Fibroblast of skin of scalp (primary cell): ENCODE measurements at places on chromosomes 11 and 22.
A peak's percentile ranks its signal among the peaks of the same experiment; 100 is the strongest.

GRCh38 chr11:74672956-74673692, 58.1 kb downstream of the CHRDL2 start:
- DNase-seq: peak; percentile 98

DNA sequence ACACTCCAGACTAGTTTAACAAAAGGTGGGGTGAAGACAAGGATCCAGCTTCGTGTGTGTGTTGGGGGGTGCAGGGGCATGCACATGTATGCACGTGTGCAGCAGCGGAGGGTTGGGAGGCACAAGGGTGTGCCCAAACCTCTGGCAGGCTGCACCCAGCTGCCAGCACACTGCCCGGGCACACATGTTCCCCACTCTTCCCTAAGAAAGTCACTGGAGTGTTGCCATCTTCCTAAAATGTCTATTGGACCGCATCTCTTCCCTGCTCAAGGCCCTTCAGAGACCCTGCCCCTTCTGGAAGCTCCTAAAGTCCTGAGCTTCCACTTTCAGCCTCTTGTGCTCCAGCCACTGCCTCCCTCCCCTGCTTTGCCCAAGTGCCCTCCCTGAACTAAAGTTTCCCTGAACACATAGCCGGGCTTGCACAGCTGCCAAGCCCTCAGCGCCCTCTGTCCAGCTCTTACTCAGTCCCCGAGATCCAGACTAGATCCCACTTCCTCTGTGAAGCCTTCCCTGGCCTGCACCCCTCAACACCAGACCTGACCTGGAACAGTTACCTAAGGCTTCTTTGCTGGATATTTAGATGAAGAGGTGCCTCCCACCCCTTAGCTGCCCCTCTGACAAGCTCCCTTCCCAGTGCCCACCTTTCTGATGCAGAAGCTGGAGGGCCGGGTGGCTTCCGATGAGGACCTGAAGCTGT, 6.0 kb downstream of the CFL1 start:
- DNase-seq: no peak

- DNase-seq: no peak
Observed at GRCh38 chr11:95466416-95466815, 235.4 kb upstream of the SESN3 start.

DNA sequence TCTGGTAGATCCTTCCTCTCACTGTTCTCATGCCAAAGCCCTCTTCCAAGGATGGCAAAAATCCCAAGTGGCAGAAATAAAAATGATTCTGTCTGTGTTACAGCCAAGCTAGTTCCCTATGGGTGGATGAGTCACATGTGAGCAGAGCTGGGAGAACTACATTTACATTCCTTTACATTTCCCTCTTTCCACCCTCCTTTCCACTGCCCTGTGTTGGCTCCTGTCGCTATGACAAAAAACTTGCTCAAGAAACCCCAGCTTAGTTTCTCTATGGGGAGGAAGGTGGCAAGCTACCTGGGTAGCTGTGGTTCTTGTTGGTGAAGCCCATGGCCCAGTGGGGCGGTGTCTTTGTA, 10.2 kb upstream of the DDB2 start:
- peak; percentile 92 for DNase-seq

DNA sequence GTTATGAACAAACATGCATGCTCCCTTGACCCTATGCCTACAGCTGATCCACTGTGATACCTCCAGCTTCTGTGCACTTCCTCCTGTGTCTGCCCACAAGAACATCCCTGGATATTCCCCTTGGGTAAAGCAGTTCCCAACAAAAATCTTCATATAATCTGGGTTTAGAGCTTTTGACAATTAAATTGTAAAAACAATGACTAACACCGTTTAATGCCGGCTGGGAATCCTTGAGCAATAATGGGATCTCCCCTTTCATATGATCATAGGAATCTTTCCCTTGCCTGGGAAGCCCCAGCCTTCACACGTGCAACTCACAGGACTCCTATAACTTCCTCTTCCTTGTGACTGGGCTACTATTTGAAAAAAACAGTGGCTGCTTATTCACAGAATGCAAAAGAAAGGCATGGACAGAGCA, 6.3 kb upstream of the ZC3H12C start:
- peak; percentile 61 for DNase-seq

- DNase-seq: no peak
Observed at GRCh38 chr22:17797721-17798559, 23.7 kb upstream of the BID start.

DNA sequence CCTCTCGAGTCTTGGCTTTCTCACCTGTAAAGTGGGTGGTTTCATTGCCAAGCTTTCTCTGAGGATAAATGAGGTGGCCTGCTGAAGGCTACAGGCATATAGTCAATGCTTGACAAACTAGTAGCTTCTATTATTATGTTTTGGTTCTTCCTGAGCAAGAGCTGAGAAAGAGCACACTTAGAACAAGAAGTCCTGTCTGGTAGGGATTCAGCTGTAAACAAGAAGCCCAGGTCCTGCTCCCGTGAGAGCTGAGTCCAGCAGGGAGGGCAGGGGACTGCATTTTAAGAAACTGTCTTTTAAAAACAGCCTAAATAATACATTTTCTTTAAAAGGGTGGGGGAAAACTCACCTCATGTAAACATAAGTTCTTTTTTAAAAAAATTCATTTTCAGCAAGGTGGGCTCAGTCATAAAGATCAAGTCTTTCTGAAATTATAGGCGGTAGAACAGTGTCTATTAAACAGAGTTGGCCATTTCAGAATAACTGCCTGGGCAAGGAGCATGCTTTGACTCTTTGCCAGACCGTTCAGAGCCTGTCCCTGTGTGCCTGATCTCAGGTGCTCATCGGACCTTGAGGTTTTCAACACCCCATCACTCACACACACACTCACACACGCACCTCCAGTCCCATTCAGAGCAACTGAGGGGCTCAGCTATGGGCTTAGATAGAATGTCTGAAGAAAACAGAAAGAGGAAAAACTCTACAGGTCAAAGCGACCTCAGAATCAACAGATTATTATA, 29.2 kb upstream of the MYO18B start:
- DNase-seq: no peak

DNA sequence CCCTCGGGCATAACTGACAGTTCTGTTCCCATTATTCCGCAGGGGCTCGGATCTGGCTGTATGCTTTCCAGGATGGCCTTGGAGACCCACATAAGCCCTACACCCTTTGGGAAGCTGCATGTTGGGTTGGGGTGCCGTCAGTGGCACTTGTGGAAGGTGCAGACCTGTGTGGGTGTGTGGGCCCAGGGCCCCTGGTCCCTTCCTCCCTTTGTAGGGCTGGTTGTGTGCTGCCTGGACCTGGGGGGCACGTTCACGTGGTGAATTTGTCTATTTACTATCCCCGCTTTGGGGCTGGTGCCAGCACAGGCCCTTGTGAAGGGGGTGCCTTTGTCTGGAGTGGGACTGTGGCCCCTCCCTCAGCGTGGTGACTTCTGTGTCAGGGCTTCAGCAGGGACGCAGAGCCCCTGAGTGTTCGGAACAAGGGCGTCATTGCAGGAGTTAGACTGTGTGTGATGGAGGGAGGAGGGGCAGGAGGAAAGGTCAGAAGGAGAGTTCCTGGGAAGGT, 15.0 kb upstream of the PPP6R3 start:
- DNase-seq: no peak
